Psoas muscle (tissue), 8 donors: ENCODE measurements at places on chromosomes 13 and 19. TPM values are rescaled to one million over a fixed set of nuclear protein-coding genes. Genes with fewer than 3 reads are reported as not detected.

The AZU1 gene
- total RNA-seq: 0.69 TPM

- no peak overlapping the region for H3K27ac ChIP-seq
- no peaks in the 10 kb centered on the region for H3K4me1 ChIP-seq
- no peaks in the 10 kb centered on the region for H3K27me3 ChIP-seq
- no peak overlapping the region for H3K4me3 ChIP-seq
Observed at GRCh38 chr13:106003651-106004050, 531.8 kb downstream of the EFNB2 start.

DNA sequence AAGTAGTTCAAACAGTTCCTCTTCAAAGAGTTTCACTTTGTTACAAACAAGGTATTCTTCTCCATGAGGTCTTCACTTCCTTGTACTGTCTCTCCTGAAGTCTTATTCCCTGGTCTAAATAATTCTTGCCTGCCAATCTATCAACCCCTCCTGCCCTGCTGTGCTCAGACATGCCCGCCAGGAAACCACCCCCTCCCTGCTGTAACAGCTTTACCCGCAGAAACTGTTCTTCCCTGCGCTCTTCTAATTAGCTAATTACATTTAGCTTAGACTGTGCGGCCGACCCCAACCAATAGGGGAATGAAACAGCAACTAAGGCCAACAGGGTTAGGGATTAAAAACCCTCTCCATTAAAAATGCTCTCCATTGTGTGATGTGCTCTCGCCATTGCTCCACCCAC lies 46.7 kb downstream of the ZNF846 start:
- no peaks in the 10 kb centered on the region for H3K36me3 ChIP-seq
- no peak overlapping the region for H3K27ac ChIP-seq
- DNase-seq: no peak
- no peaks in the 10 kb centered on the region for H3K27me3 ChIP-seq
- H3K4me3 ChIP-seq: no peak overlapping the region

- H3K36me3 ChIP-seq: no peaks in the 10 kb centered on the region
- no peaks in the 10 kb centered on the region for H3K27me3 ChIP-seq
- H3K4me3 ChIP-seq: no peak overlapping the region
- no peak for DNase-seq
- no peaks in the 10 kb centered on the region for H3K4me1 ChIP-seq
Observed at GRCh38 chr13:51834581-51835171, 10.3 kb downstream of the TMEM272 start.

The ZNF541 gene
- 0.13 TPM for total RNA-seq

The ERICH6B gene
- total RNA-seq: not detected
